Uterus (tissue), 4 donors: ENCODE measurements at places on chromosomes 5 and 9. TPM values are rescaled to one million over a fixed set of nuclear protein-coding genes. Genes with fewer than 3 reads are reported as not detected.

DNA sequence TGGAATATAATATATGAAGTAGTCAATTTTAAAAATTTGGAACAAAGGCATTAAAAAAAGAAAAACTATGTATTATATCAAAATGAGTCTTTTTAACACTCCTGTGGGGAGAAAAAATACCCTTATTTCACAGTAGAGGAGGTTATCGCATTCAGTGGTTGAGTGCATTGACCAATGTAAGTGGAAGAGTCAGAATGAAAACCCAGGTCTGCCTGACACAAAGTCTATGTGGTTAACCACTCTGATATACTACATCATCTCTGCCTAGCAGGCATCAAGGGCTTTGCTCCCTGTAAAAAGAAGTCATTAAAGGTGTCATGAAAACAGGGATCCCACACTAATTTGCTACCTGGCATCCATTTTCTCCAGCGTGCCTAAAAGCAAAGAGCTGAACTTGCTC, 417.2 kb upstream of the C9orf72 start:
- no peak for DNase-seq

DNA sequence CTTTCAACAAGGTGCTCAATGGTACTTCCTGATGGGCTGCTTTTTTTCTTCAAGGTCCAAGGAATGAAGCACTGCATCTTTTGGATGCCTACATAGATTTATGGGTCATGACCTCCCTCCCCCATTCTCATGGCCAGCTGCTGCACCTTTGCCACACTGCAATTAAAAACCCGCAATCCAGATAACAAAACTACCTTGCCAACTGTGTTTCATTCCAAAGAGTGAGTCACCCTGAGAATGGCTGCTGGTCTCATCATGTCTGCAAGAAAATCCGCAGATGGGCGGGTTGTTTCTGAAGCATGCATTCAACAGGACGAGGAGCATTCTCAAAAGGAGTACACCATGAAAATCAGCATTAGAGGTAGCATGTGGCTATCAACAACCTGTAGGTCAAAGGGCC, 139.8 kb downstream of the ELAVL2 start:
- DNase-seq = no peak

DNA sequence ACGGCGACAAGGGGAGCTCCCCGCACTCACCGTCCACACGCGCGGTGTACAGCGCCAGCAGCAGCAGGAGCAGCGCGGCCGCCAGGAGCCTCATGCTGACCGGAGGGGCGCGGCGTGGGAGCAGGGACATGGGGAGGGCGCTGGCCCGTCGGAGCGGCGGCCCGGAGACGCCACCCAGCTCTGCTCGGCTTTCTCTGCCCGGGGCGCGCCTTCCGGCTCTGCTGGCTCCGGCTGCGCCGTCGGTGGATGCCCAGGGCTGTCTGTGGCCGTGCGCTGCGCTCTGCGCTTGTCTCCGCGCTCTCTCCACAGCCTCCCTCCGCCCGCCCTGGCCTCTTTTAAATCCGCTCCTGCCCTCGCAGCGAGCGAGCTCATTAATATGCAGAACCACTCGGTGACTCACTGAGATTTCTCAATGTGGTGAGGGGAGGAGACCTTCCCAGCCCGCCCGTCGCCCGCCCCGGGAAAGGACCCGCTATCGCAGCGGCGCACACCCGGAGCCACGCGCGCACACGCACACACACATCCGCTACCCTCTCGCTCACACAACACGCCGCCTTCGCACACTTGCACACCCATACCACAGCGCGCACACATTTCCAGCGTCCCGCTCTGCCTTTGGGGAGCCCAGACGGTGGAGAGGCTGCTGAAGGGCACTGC, at the start of gene CXCL14:
Gene CXCL14 (minus strand): TSS at position 307 of the 657 bp plus-strand sequence. CDS start 213 bp downstream, at position 94.
- no peak for DNase-seq

DNA sequence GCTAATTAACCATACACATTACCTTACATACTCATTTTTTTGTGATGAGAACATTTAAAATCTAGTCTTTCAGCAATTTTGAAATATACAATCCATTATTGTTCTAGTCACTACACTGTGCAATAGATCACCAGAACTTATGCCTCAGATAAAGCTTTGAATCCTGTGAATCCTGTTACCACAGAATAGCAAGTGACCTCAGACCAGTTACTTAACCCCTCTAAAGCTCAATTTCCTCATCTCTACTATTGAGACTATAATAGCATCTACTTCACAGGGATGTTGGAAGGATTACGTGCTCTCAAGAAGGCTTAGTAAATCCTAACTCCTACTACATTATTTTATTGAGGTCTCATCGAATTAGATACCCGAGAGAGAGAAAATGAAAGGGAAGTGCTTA, 60.2 kb upstream of the PIP5K1B start:
- DNase-seq = no peak

IL9 gene
- not detected for total RNA-seq

PCDHA9 gene
- 1.2 TPM for total RNA-seq

OR1J2 gene
- not detected for total RNA-seq
